GM03348 (cell line): ENCODE measurements at places on chromosomes 2 and 18.

GRCh38 chr2:77873506-77873905 lies 351.3 kb upstream of the LRRTM4 start:
- no peak for DNase-seq

DNA sequence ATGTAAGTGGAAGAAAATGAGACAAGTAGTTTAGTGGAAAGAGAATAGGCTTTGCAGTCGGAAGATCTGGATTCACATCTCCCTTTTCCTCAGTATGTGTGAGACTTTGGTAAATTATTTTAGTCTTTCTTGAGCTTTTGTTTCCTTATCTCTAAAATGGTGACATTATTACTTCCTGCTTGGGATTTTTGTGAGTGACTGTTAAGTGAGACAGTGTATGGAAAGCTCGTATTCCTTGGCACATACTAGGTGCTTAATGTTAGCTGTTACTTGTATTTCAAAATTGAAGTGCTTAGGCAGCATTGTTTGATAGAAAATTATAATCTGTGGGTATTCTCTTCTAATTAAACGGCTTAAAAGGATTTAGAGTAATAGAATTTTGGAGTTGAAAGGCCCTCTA lies 2.0 kb downstream of the ZNF638 start:
- no peak for DNase-seq

DNA sequence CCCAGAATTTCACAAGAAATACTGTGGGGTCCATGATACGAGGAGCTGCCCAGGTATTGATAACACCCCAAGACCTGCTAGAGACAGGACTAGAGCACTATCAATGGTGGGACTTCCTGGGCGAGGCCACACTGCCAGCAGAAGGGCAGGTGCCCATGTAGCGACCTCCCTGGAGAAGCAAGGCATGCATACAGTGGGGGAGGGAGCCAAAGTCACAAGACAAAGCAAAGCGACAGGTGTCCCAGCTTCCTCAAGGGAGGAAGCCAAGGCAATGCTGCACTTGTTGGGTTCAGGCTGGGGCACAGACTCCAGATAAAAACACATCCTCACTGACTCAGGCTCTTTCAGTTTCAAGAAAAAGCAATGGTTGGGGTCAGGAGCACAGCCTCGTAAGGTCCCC lies 7.5 kb downstream of the CD207 start:
- no peak for DNase-seq

DNA sequence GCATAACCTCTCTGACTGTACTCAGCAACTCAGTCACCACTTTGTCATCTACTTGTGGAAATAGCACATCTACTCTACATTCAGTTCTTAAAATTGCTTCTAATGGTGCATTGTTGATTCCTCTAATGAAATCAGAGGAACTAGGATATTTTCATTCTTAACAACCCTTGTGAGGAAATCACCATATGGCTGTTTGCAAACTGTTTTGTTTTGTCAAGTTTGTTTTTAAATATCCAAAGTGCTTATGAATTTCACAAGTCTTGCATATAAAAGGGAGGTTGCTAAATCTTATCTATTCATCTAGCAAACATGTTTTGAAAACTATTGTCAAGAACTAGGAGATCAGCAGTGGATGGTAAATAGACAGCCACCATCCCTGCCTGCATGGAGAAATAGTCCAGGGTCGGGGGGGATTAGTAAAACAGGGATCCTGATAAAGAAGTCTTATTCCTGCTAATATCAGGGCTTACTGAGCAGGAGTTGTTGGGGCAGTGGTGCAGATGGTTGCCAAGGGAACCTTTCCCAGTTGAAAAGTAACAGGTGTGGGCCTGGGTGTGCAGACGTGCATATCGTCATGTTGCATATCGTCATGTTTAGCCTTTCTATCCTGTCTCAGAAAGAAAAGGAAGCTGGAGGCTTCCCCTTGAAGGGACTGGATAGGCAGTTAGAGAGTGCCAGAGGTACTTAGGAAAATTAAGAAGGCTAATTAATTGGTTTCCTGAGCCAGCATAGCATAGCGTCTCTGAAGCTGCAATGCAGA lies 7.5 kb upstream of the MYO3B start:
- no peak for DNase-seq

DNA sequence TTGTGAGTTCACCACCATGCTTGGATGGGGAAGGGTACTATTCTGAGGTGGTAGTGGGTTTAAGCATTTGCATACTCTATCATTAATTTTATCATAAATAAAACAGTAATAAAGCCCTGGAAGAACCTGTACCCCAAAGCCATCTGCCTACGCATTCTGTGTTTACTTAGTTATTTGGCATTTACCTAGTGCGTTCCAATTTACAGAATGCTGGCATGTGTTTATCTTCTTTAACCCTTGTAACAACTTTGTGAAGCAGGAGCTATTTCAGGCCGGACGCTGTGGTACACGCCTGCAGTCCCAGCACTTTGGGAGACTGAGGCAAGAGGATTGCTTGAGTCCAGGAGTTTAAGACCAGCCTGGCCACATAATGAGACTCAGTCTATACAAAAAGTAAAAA lies 17.8 kb upstream of the ODC1 start:
- DNase-seq, result no peak
